Substantia nigra (tissue), 51 donors: ENCODE measurements at places on chromosomes 4 and X.

GRCh38 chr4:185541251-185541727, 6.0 kb upstream of the PDLIM3 start:
- DNase-seq, result no peak

DNA sequence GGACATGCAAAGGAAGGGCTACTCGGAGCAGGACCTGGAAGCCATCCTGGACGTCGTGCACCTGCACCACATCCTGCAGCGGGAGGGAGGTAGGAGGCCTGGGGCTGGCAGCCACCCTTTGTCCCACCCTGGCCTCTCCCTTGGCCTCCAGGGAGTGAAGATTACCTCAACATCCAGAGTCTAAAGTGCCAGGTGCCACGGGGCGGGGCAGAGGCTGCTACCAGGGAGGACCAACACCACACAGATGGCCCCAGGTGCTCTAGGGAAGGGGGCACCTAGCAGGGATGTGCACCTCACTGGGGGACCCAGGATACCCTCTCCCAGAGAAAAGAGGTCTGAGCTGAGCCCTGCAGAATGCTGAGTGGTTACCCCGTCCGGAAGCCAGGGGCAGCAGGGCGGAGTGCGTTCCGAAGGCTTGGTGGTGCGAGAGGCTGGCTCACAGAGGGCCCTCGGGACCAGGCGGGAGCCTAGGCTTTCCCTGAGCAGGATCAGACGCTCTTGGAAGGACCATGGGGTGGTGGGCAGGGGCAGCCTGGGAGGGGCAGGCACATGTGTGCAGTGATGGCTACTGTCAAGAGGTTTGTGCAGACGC, 16.1 kb downstream of the ABCD1 start:
- no peak for DNase-seq

DNA sequence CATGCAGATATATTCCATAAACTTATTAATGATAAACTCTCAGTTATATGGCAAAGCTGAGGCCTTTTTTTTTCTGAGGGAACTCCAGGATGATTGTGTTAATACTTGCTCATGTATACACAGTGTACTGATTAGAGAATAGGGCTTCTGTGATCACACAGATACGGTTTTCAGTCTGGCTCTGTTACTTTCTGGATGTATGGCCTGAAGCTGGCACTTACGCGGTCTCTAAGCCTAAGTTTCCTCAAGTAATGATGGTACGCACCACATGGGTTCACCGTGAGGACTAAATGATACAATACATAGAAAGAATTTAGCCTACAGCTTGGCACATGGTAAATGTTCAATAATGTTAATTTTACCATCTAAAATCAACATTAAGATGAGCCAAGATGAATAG, 73.8 kb downstream of the SEC24D start:
- DNase-seq, result no peak

- no peak for DNase-seq
Observed at GRCh38 chrX:66014084-66014483, 25.8 kb downstream of the VSIG4 start.

DNA sequence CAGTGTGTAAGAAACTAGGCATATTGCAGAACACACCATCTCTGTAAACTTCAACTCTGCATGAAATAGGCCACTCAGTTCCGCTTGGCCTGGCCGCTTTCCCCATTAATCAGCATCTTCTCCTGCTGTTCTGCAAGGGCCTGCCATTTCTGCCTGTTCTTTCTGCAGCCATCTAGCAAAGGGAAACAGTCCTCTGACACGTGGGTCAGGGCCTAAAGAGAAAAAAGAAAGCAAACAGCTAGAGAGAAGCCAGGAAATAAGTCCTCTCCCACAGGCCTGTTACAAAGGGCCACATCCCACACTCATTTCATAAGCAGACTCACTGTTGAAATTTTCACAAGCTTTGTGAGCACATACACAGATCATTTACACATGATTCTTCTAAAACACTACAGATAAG, 130.1 kb downstream of the PDE5A start:
- no peak for DNase-seq

DNA sequence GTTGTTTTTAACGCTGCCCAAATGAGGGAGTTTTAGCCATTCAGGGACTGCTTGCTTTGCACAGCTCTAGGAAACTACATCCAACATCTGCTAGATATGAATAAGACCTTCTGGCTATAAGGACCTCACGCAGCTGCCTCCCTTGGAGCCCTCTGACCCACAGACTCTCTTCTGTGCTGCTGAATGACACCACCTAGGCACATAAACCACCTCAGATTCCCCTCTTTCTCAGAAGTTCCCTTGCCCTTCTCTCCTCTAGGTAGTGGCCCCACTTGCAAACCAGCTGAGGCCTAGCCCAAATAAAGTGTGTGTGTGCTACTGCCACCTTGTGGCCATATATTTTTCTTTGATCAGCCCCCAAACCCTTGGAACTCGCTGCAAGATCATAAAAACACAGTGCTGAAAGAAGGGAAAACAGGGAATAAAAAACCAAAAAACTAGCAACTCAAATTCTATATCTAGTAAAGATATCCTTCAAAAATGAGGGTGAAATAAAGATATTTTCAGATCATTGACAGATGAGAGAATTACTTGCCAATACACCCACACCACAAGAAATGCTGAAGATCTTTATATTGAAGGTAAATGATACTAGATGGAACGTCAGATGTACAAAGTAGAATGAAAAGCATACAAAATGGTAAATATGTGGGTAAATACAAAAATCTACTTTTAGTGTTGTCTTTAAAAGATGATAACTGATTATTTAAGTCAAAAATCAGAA, 265.9 kb downstream of the ADAMTS3 start:
- DNase-seq, result peak; percentile 12

DNA sequence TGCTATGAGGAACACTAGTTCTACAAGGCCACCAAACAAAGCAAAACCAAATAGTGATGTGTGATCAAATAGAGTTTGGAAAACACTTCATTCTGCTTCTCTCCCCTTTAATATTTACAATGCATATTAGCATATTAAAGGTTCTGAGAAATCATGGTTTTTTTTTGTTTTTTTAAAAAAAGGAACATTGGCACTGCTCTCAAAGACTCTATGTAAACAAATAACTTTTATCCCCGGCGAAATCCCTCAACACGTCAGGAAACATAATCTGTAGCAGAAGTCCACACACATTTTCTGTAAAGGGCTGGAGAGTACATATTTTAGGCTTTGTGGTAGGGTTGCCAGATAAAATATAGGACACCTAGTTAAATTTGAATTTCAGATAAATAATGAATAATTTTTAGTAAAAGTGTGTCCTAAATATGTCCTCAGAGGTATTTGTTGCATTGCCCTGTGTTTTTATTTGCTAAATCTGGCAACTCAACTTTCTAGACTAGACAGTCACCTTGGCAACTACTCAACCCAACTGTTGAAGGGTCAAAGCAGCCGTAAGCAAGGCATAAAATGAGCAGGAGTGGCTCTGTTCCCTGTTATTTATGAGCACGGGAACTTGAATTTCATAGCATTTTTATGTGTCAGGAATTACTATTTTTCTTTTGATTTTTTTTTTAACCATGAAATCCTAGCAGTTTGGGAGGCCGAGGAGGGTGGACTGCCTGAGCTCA, 8.6 kb downstream of the SPATA4 start:
- no peak for DNase-seq

DNA sequence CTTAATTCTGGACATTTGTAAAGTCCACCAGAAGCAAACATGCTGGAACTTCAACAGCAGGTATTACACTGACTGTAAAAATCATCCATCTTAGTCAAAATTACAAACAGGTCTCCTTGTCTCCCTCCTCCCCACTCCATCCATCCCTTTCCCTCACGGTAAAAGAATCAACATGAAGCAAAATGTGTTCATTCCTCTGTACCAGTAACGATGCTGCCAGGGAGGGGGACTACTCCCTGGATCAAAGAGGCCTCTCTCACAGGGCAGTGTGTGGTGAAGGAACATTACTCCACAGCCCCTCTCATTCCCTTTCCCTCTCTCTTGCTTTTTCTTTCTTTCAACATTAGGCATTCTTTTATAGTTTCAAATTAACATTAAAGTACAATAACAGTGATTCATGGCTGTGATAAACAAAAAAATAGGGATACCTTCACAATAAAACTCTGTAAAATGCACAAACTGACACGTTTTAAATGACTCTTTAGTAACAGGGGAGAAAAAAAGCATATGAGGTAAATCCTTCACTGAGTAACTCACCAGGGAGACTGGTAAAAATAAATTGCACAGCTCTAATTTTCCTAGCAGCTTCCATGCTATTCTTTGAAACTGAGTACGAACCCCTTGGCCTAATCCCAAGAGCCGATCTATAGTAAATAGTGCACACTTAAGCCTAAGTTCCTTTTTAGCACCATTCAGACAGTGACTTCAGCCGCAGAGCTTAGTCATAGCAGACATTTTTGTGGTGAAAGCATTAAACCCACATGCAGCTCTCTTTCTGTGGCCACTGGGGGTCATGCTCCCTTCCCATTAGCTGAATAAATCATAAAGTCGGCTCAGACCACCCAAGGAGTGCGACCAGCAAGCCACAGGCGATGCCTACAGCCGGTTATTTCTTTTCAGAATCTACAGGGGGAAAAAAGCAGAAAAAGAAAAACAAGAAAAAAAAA, 215.6 kb upstream of the GYPA start:
- DNase-seq, result no peak

DNA sequence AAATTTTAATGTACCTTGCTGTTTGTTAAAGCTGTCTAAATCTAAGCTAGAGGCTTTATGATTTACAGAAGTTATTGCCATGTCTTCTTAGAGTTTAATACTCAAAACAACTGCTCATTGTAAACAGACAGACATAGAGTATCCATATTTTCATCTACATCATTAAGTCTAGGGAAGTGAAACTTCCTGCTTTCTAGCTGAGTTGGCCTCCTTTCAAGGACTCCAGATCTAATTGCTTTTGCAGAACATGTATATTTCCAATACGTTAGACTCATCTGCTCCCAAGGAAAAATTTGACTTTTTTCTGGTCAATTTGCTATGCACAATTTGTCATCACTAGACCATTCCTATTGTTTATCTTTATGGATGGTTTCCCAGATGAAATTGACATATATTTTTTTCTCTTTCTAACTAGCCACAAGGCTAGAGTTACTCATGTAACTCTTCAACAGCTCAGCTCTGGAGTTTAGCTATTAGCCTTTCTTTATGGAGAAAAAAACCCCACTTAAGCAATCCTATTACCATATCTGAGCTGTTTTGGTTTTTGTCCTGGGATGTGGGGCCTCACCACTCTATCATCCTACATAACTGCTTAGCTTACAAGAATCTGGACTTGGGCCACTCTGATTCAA, 122.9 kb downstream of the PPA2 start:
- no peak for DNase-seq

DNA sequence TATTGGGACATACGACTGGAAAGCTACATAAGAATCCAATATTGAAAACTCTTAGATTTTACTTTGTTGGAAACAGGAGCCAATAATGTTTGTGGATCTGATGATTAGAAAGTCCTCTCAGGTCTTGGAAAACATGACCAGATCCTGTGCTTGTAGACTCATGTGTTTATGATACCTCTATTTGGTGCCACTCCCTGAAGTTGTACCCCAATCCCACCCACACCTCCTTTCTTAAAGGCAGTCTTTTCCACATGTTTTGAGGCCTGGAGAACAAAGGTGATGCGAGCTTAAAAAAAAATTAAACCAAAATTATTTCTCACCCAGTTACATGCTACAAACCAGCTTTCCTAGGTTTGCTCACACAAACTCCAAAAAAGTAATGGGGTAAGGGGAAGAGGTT, 262.7 kb downstream of the PTTG2 start:
- no peak for DNase-seq

- DNase-seq, result no peak
Observed at GRCh38 chrX:17713288-17713687, 24.0 kb upstream of the SCML1 start.

GRCh38 chrX:11888421-11888820, 130.4 kb downstream of the MSL3 start:
- DNase-seq, result no peak

DNA sequence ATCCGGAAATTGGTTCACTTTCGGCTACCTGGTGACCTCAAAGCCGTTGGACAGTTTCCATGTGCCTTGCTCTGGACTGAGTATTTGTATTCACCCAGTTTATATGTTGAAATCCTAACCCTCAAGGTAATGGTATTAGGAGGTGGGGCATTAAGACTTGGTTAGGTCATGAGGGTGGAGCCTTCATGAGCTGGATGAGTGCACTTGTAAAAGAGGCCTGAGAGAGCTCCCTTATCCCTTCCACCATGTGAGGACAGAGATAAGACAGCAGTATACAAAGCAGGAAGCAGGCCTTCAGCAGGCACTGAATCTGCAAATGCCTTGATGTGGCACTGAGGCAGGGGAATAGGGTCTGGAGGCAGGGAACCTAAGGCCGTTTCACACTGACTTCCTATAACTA, 5.3 kb upstream of the OPHN1 start:
- no peak for DNase-seq

- no peak for DNase-seq
Observed at GRCh38 chrX:106566362-106566761, 45.4 kb upstream of the RADX start.

GRCh38 chr4:5474756-5475155, 233.6 kb downstream of the EVC2 start:
- DNase-seq, result no peak

GRCh38 chr4:15976456-15977447, 13.8 kb upstream of the FGFBP2 start:
- DNase-seq, result no peak

GRCh38 chr4:110184140-110184790, 14.2 kb downstream of the ELOVL6 start:
- DNase-seq, result no peak

DNA sequence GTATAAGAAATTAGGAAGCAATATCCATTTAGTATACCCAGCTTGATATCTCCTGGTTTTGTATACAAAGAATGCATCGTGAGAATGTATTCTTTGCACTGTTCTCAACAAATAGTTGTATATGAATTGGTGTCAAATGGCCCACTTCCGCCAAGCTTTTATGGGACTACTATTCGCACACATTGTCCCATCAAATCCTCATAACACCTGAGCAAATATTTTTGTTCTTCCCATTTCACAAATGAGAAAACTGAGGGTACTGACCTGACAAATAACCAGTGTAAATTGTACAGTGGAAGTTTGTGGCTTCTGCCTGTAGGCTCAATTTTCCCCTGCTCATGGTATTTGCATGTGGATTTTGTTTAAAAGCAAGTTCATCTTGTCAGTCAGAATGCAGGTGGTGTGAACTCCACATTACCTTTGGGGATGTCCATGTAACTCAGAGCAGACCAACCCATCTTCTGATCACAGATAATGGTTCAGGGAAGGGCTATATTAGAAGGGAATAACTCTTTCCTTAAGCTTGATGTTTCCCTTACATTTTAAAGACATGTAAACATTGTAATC, 51.5 kb upstream of the FAM241A start:
- DNase-seq, result no peak

- DNase-seq, result peak; percentile 52
Observed at GRCh38 chr4:24794480-24794879, 893 bp upstream of the SOD3 start.

DNA sequence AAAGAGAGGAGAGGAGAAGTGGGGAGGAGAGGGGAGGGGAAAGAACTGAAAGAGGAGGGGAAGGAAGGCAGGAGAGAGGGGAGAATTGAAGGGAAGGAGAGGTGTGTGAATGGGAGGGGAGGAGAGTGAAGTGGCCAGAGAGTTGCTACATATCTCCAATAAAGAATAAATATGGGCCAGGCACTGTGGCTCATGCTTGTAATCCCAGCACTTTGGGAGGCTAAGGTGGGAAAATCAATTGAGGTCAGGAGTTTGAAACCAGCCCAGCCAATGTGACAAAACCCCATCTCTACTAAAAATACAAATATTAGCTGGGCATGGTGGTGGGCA, 482.4 kb downstream of the NAF1 start:
- DNase-seq, result no peak

GRCh38 chr4:117489107-117489506, 403.7 kb upstream of the TRAM1L1 start:
- no peak for DNase-seq
